ENCODE measurements at places on chromosomes 1 and 21.

DNA sequence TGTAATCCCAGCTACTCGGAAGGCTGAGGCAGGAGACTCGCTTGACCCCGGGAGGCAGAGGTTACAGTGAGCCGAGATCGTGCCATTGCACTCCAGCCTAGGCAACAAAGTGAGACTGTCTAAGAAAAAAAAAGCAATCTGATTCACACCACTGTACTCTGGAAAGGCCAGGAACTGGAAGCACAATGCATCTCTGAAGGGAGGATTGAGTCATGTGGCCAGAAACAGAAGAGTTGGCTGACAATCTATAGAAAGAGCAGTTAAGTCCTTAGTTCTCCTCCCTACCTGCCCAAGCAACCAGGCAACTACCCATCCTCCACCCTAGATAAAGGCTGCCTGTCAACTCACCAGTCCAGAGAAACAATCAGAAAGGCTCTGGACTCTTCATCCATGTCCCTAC, 45.9 kb downstream of the PIK3R3 start:
- no peak for DNase-seq

GRCh38 chr1:74579425-74579824, 67.0 kb upstream of the LRRC53 start:
- no peak for DNase-seq

DNA sequence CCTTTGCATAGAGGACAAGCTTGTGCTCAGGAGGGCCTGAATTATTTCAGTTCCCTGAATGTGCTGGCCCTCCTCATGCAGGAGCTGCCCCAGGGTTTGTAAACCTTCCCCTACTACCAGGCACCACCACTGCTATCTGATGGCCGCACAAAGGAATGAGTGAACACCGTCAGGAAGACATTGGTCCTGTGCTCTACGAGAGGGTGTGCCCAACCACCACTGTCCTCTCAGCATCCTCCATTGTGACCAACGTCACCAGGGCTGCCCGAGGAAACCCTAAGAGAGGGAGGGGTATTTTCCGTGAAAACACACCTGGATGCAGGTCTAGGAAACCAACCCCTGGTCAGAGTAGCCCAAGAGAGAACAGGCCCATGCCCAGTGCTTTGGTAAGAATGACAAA, 657.5 kb downstream of the KIF26B start:
- no peak for DNase-seq

GRCh38 chr1:76408303-76408702, 333.8 kb downstream of the ST6GALNAC3 start:
- DNase-seq = no peak

GRCh38 chr1:32172621-32173245, 6.7 kb upstream of the TXLNA start:
- no peak for DNase-seq

GRCh38 chr1:91791103-91791502, 94.8 kb downstream of the TGFBR3 start:
- DNase-seq = no peak

All from C1 segment of cervical spinal cord (tissue), 14 donors.